Activated CD8-positive, alpha-beta T cell treated with anti-CD3 and anti-CD28 coated beads, Interleukin-2, amount 10 ng/mL, durations not matched to agents 7 days and 5 days (primary cell): ENCODE measurements at places on chromosomes 2 and 18. TPM values are rescaled to one million over a fixed set of nuclear protein-coding genes. Genes with fewer than 3 reads are reported as not detected.

Gene YWHAQ
- total RNA-seq, result 315 TPM

GRCh38 chr2:23703583-23704385 lies 223.1 kb downstream of the ATAD2B start:
- no peak for DNase-seq
- no peak overlapping the region for H3K4me3 ChIP-seq
- H3K27me3 ChIP-seq, result no peaks in the 10 kb centered on the region
- H3K36me3 ChIP-seq, result peaks cover 3% of the 10 kb centered on the region
- no peaks in the 10 kb centered on the region for H3K4me1 ChIP-seq

GRCh38 chr2:16032282-16033031 lies 92.1 kb downstream of the MYCN start:
- H3K36me3 ChIP-seq, result no peaks in the 10 kb centered on the region
- no peaks in the 10 kb centered on the region for H3K27me3 ChIP-seq
- H3K4me1 ChIP-seq, result no peaks in the 10 kb centered on the region
- no peak for DNase-seq
- no peak overlapping the region for H3K4me3 ChIP-seq

- H3K36me3 ChIP-seq, result no peaks in the 10 kb centered on the region
- no peak overlapping the region for H3K4me3 ChIP-seq
- no peak for DNase-seq
- H3K27me3 ChIP-seq, result no peaks in the 10 kb centered on the region
- H3K27ac ChIP-seq, result no peak overlapping the region
Observed at GRCh38 chr2:109277406-109277805, 148.4 kb downstream of the SH3RF3 start.

GRCh38 chr2:46937471-46937901 lies 21.9 kb upstream of the MCFD2 start:
- peaks cover 17% of the 10 kb centered on the region for H3K4me1 ChIP-seq
- H3K36me3 ChIP-seq, result peaks cover 13% of the 10 kb centered on the region
- H3K27ac ChIP-seq, result no peak overlapping the region
- no peak overlapping the region for H3K4me3 ChIP-seq

- peaks cover 87% of the 10 kb centered on the region for H3K36me3 ChIP-seq
- H3K4me3 ChIP-seq, result peak overlapping the region; percentile 77
- peak; percentile 91 for DNase-seq
Observed at GRCh38 chr2:234488913-234489451, 7.9 kb downstream of the ARL4C start.

Gene UPP2
- not detected for total RNA-seq

- no peak overlapping the region for H3K27ac ChIP-seq
- H3K36me3 ChIP-seq, result no peaks in the 10 kb centered on the region
- no peaks in the 10 kb centered on the region for H3K27me3 ChIP-seq
- H3K4me3 ChIP-seq, result no peak overlapping the region
- no peak for DNase-seq
- H3K4me1 ChIP-seq, result no peaks in the 10 kb centered on the region
Observed at GRCh38 chr2:235333076-235333475, 160.8 kb upstream of the AGAP1 start.

- DNase-seq, result no peak
- H3K4me1 ChIP-seq, result no peaks in the 10 kb centered on the region
- no peaks in the 10 kb centered on the region for H3K27me3 ChIP-seq
- H3K36me3 ChIP-seq, result no peaks in the 10 kb centered on the region
Observed at GRCh38 chr2:119259296-119259860, 35.7 kb downstream of the STEAP3 start.

DNA sequence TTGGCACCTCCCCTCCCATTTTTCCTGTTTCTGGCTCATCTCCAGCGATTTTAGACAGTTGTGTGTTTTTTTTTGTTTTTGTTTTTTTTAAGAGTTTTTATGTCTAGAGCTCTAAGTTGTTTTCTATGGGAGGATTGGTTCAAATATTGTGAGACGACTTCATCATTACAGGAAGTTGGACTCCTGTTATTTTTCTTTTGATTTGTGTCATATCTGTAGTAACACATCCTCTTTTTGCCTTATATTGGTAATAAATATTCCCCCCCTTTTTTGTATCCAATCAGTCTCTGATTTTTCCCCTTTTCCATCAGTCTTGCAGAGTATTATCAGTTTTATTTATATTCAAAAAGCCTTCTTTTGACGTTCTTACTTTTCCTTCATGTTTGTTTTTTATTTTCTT lies 89.0 kb downstream of the KIAA1328 start:
- no peak overlapping the region for H3K27ac ChIP-seq
- H3K36me3 ChIP-seq, result peaks cover 5% of the 10 kb centered on the region
- H3K4me3 ChIP-seq, result no peak overlapping the region
- H3K27me3 ChIP-seq, result no peaks in the 10 kb centered on the region

- no peak overlapping the region for H3K27ac ChIP-seq
- H3K27me3 ChIP-seq, result no peaks in the 10 kb centered on the region
- no peak overlapping the region for H3K4me3 ChIP-seq
- no peak for DNase-seq
- H3K36me3 ChIP-seq, result no peaks in the 10 kb centered on the region
Observed at GRCh38 chr2:3005859-3006501, 371.6 kb downstream of the EIPR1 start.

DNA sequence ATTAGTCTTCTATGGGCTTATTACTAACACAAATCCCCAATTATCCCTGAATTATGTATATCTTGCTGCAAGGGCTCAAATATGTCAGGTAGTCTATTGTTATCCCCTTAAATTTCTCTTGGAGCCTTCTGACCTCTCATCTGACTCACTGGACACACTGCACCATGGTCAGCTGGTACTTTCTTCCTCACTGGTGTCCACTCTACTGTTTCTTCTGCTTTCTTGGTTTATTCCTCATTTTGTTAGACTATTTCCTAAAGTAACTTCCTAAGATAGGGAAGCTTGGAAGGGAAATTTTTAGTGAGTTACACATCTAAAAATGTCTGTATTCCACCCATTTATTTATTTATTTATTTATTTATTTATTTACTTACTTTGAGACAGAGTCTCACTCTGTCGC lies 26.5 kb downstream of the WDR35 start:
- H3K4me1 ChIP-seq, result no peaks in the 10 kb centered on the region
- no peaks in the 10 kb centered on the region for H3K36me3 ChIP-seq
- no peaks in the 10 kb centered on the region for H3K27me3 ChIP-seq
- H3K27ac ChIP-seq, result no peak overlapping the region
- H3K4me3 ChIP-seq, result no peak overlapping the region

DNA sequence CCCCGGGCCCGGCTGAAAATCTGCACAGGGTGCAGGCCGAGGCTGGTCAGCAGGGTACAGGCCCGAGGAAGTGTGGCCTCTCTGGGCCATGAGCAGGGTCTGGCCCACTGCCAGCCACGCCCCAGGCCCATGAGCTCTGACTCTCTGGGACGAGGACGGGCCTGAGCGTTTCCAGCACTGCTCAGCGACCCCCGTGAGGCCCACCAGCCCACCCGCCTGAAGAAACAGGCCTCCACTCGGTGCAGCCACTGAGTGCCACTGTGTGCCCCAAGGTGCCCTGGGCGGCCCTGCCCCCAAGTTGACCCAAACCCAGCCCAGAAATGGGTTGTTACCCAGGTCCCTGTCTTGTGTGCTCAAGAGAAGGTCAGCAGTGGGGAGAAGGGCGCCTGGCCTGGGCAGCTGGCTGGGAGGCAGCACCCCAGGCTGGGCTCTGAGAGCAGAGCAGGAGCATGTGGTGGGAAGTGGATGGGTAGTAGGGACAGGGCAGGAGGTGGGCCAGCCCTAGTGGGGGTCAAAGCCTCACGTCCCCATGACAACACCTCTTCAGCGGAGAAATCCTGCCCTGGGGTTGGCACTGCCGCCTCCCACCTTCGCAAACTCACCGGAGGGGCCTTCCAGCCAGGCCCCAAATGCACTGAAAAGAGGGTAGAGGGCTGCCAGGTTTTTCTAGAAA lies 2.1 kb upstream of the SNED1 start:
- peaks cover 23% of the 10 kb centered on the region for H3K27me3 ChIP-seq
- no peaks in the 10 kb centered on the region for H3K36me3 ChIP-seq
- H3K27ac ChIP-seq, result no peak overlapping the region
- no peak for DNase-seq

DNA sequence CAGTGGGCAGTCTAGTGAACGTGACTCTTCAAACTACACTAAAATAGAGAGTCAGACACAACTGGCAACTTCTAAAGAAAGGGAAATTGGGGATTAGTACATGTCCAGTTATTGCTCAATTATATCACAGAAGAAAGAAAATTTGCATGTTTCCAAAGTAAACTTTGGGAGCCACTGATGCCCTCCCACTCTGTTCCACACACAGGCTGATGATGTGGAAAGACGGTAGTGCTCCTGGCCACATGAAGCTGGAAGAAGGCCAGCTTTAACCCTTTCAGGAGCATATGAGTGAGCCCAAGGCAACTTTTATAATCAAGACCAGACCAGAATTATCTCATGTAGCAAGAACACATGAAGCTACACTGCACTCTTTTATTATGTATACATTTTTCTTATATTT lies 141.0 kb downstream of the NR4A2 start:
- H3K27me3 ChIP-seq, result no peaks in the 10 kb centered on the region
- H3K4me3 ChIP-seq, result no peak overlapping the region
- H3K27ac ChIP-seq, result no peak overlapping the region
- no peaks in the 10 kb centered on the region for H3K4me1 ChIP-seq
- no peaks in the 10 kb centered on the region for H3K36me3 ChIP-seq

DNA sequence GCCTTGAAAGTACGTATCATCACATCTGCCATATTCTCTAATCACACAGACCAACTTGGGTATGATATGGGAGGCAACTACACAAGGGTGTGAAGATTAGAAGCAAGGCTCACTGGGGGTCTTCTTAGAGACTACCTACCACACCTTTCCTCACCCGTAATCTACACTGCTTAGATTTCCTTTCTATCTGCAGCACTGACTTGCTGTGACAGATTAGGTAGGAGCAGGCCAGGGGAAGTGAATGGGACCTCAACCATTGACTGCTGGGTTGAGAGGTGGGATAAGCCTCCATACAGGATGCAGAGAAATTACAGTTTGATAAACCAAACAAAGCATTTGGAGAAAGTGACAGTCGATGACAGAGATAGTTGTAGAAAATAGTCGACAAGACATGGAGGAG lies 119.0 kb upstream of the SERPINE2 start:
- no peak overlapping the region for H3K4me3 ChIP-seq
- no peaks in the 10 kb centered on the region for H3K27me3 ChIP-seq
- no peaks in the 10 kb centered on the region for H3K36me3 ChIP-seq
- H3K27ac ChIP-seq, result no peak overlapping the region

GRCh38 chr2:101667823-101668222 lies 29.7 kb upstream of the MAP4K4 start:
- no peak overlapping the region for H3K4me3 ChIP-seq
- peaks cover 8% of the 10 kb centered on the region for H3K36me3 ChIP-seq

DNA sequence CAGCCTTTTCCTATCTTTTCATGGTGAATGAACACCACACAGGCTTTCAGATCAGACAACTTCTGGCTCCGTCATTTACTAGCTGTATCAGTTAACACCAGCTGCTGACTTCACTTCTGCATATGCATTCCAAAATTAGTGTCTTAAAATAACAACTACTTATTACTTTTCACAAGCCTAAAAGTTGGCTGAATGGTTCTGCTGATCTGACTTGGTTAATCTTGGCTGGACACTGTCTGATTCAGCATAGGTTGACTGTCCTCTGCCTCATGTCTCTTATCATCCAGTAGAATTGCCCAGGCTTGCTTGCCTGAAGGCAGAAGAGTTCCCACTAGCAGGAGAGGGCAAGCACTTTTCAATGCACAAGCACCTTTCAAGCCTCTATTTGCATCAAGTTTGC lies 72.7 kb downstream of the MARCHF4 start:
- no peak overlapping the region for H3K4me3 ChIP-seq
- H3K36me3 ChIP-seq, result no peaks in the 10 kb centered on the region
- no peak for DNase-seq
- H3K4me1 ChIP-seq, result peaks cover 5% of the 10 kb centered on the region

Gene INPP1
- total RNA-seq, result 5.6 TPM

Gene LGALSL
- 1.1 TPM for total RNA-seq

Gene STON1
- 1.9 TPM for total RNA-seq
